ENCODE measurements at places on chromosomes 13 and 19.

DNA sequence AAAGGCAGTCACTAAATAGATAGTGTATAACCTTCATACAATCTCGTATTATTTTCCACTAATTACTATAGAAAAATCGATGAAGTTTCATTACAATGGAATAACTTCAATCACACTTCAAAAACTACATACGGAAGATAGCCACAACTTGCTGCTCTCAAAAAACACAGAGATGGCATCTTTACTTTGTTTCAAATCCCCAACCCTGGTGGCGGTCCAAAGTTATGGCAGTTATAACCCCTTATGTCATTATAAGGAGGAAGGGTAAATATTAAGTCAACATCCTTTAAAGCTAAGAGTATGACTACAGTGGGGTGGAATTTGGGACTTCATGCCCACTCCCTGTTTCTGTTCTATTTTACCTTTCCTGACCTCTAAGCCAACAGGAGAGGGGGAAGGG lies 146.5 kb downstream of the LACC1 start:
- DNase-seq: no peak
- peaks cover 5% of the 10 kb centered on the region for H3K4me1 ChIP-seq
- H3K36me3 ChIP-seq: no peaks in the 10 kb centered on the region

GRCh38 chr19:6654347-6655310 lies 15.3 kb downstream of the TNFSF14 start:
- H3K4me1 ChIP-seq: no peaks in the 10 kb centered on the region
- peaks cover 13% of the 10 kb centered on the region for H3K27me3 ChIP-seq
- H3K27ac ChIP-seq: no peak overlapping the region
- no peaks in the 10 kb centered on the region for H3K36me3 ChIP-seq

- no peaks in the 10 kb centered on the region for H3K27me3 ChIP-seq
- DNase-seq: no peak
- H3K27ac ChIP-seq: no peak overlapping the region
Observed at GRCh38 chr19:44367024-44367423, 10.5 kb upstream of the ZNF112 start.

GRCh38 chr19:17538684-17539237 lies 16.7 kb upstream of the COLGALT1 start:
- H3K4me1 ChIP-seq: peaks cover 12% of the 10 kb centered on the region
- H3K36me3 ChIP-seq: no peaks in the 10 kb centered on the region
- H3K4me3 ChIP-seq: peak overlapping the region; percentile 26
- peak; percentile 36 for DNase-seq

GRCh38 chr13:47303626-47304025 lies 406.8 kb upstream of the HTR2A start:
- DNase-seq: no peak
- no peaks in the 10 kb centered on the region for H3K27me3 ChIP-seq
- H3K4me1 ChIP-seq: no peaks in the 10 kb centered on the region
- H3K36me3 ChIP-seq: no peaks in the 10 kb centered on the region
- peak overlapping the region; percentile 51 for H3K27ac ChIP-seq

- H3K4me1 ChIP-seq: no peaks in the 10 kb centered on the region
- H3K36me3 ChIP-seq: no peaks in the 10 kb centered on the region
- H3K27ac ChIP-seq: no peak overlapping the region
- H3K27me3 ChIP-seq: no peaks in the 10 kb centered on the region
Observed at GRCh38 chr13:103525530-103525929, 459.3 kb upstream of the SLC10A2 start.

DNA sequence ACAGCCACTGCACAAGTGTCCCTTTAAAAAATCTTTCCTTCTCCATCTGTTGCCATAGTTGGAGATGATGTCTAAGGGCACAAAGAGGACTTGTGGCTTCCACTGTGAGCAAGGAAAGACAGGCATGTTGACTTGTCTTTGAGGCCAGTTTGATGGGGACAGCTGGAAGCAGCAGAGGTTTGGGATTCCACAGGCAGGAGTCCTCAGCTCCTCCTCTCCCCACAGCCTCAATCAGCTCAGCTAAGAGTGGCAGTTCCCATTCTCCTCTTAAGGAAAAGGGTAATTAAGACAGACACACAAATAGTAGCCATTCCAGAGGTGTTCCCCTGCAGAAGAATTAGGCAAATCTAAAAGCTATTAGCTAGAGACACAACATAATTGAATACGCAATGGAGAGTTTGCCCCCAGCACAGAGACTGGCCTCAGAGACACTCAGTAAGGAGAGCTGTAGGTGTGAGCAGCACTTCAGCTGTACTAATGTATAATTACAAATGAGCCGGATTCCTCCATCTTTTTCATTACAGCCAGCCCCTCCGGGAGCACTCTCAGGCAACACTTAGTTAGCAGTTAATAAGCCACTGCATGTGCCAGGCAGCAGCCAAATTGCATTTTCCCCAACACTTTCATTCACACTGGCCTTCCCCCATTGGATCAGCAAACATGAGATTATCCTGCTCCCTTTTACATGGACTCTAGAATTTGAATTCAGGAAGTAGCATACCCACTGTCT lies 434.0 kb downstream of the FOXO1 start:
- peaks cover 2% of the 10 kb centered on the region for H3K4me1 ChIP-seq
- no peaks in the 10 kb centered on the region for H3K36me3 ChIP-seq
- H3K4me3 ChIP-seq: no peak overlapping the region

DNA sequence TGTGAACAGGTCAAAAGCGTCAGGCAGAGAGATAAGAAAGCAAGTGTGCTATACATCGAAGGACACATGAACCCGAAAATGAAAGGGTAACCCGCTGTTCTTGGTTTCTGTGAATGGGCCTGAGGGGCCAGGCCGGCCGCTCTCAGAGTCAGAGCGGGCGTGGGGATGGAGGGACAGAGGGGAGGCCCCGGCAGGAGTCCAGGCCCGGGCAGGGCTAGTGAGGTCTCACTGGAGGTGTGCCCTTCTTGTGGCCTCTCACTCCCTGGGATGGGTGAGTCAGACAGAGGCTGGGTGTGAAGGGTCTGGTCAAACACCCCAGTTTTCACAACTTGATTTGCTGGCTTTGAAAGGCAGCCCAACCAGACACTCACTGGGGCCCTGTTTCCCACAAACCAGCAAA lies 17.4 kb upstream of the NDUFS7 start:
- H3K4me3 ChIP-seq: no peak overlapping the region
- no peak overlapping the region for H3K27ac ChIP-seq
- no peak for DNase-seq
- peaks cover 86% of the 10 kb centered on the region for H3K36me3 ChIP-seq
- H3K27me3 ChIP-seq: no peaks in the 10 kb centered on the region
- peaks cover 19% of the 10 kb centered on the region for H3K4me1 ChIP-seq

DNA sequence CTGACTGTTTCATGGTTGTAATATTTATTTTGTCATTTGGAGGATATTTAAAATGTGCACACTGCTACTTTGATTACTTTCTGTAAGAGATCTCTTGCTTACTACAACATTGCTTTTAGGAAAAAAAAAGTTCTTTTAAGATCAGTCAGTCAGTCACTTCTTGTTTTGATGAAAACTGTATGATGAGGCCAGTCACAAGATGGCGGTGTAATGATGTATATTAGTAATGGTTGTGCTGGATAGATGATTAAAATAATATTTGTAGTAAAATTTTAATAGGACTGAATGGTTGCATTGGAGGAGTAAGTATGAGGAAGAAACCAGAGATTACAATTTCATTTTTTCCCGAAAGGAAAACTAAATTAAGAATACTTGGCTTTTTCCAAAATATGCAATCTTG lies 2411.1 kb downstream of the PCDH9 start:
- no peak overlapping the region for H3K4me3 ChIP-seq
- H3K4me1 ChIP-seq: no peaks in the 10 kb centered on the region
- no peaks in the 10 kb centered on the region for H3K36me3 ChIP-seq

- H3K36me3 ChIP-seq: peaks cover 59% of the 10 kb centered on the region
- H3K27me3 ChIP-seq: no peaks in the 10 kb centered on the region
- no peak for DNase-seq
- H3K4me1 ChIP-seq: peaks cover 8% of the 10 kb centered on the region
- no peak overlapping the region for H3K27ac ChIP-seq
Observed at GRCh38 chr19:10356431-10356830, 17.0 kb upstream of the ICAM3 start.

- H3K4me3 ChIP-seq: no peak overlapping the region
- H3K27me3 ChIP-seq: no peaks in the 10 kb centered on the region
- peaks cover 10% of the 10 kb centered on the region for H3K4me1 ChIP-seq
- DNase-seq: no peak
Observed at GRCh38 chr19:5057860-5058259, 88.9 kb downstream of the KDM4B start.

Data from mesenchymal stem cell (in vitro differentiated cells and primary cell).